OCI-M1 (cell line): ENCODE measurements at places on chromosomes 7 and 10.
A peak's percentile ranks its signal among the peaks of the same experiment; 100 is the strongest.

DNA sequence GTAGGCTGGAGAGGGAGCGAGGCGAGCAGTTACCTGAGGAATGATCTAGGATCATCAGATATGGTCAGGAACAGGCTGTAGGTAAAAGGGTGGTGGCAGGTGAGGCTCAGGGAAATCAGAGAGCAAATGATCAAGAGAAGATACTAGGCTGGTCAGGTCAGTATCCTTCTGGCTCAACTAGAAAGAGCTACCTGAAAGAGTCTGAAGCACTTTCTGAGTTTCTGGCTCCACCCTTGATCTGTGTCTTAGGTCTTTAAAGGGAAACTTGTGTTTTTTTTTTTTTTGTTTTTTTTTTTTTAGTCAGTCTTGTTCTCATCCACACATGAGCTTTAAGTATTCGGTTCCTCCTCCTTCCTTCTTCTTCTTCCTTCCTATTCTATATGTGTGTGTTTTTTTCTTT is 10.5 kb downstream of the ADAM22 start:
- DNase-seq, result no peak

DNA sequence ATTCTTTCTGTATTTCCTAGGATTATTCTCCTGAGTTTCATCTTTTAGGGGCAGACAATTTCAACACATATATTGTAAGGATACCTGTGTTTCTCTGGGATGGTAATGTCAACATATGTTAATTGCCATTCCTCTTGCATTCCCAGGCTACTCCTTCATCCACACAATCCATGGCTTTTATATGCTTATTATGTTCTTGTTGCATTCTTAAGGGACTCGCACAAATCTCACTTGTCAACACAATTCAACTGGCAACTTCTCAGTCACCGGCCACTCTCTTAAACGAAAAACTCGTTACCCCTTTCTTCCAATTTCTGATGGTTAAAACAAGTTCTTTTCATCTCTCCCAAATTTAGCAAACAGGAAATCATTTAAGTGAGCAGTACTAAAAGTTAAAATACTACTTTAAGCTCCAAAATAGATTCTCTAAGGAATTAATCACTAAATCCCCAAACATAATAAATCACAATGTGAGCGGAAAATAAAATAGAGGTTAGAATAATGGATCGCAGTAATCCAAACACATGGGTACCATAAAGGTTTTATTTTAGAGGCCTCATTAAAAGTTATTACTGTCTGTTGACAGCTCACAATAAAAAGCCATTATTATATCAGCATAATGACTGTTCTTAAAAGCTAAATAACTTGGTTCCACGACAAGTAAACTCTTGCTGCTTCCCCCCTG is 223.2 kb downstream of the ELMO1 start:
- DNase-seq, result no peak

DNA sequence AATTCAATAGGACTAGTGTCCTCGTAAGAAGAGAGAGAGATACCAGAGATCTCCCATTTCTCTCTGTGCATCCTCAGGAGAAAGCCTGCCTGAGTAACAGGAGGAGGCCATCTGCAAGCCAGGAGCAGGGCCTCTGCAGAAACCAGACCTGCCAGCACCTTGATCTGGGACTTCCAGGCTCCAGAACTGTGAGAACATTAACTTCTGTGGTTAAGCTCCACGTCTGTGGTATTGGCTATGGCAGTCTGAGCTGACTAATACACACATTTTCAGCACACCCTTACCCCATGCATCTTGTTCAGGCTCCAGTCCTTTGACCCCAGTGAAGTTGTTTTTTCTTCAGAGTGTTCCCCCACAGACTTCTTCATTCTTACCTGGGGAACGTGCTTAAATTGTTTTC is 3.1 kb upstream of the CRTAC1 start:
- DNase-seq, result no peak

GRCh38 chr7:46155367-46155766 is 234.3 kb upstream of the IGFBP3 start:
- no peak for DNase-seq

DNA sequence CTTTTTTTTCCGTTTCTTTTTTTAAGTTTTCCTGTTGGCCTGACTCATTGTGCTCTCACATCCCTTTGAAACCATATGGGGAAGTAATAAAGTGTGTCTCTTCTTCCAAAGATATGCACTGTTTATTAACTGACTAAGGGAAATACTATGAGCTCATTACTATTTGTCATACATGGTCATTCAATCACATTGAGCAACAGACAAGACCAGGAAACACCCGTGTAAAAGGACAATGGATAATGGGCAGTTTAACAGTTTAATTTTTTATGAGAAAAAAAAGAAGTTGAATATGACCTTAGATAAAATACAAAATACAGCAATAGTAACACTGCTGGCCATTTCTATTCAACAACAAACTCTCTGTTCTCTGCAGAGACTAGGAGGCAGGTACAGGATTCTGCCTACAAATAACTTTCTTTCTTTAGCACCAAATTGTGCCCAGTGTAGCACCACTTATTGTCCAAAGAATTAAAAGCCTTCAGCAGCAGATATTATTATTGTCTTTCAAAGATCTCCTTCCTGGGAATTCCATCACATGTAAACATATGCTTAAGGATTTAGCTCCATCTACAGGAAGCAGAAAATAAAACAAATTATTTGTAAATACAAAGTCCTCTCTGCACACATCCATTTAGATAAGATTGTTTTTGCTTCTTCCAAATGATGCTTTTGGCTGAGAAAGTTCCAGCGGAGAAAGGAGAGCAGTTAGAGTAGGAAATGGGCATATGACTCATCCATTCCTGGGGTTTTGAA is 55.0 kb upstream of the AKR1E2 start:
- peak; percentile 43 for DNase-seq
